ENCODE measurements at places on chromosomes 2 and 18.

DNA sequence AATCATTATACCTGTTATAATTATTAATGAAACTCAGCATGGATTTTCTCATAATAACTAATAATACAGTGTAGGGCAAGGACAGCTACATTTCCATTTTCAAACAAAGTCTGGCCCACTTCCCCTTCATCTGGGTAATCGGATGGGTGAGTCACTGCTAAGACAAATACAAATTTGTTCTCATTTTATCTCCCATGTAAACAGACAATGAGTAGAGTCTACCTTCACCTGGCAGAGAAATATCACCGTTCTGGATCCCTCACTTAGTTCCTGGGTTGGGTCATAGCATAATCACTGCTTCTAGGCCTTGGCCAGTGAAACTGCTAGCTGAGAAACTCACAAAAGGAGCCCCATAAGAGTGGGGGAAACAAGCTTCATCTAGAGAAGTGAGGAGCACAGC lies 9.2 kb downstream of the CNTNAP5 start:
- no peak for DNase-seq

DNA sequence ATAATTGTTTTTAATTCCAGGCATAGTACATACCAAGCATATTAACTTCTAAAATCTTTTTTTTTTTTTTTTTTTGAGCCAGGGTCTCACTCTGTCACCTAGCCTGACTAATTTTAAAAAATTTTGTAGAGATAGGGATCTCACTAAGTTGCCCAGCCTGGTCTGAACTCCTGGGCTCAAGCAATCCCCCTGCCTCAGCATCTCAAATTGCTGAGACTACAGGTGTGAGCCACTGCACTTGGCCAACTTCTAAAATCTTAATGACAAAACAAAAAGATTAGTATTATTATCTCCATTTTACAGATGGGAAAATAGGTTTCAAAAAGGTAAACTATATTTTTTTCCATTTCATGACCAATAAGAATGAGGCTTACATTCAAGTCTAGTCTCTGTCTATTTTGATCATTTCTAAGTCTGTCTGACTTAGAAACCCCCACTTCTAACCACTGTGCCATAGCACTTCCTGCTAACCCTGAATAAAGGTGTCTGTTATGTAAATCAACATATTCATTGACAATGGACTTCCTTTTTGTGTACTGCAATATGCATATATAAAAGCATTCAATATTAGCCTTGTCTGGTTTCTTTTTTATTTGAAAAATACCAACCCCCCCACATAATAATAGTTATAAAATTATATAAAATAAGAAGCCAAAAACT lies 28.7 kb upstream of the ZEB2 start:
- no peak for DNase-seq

DNA sequence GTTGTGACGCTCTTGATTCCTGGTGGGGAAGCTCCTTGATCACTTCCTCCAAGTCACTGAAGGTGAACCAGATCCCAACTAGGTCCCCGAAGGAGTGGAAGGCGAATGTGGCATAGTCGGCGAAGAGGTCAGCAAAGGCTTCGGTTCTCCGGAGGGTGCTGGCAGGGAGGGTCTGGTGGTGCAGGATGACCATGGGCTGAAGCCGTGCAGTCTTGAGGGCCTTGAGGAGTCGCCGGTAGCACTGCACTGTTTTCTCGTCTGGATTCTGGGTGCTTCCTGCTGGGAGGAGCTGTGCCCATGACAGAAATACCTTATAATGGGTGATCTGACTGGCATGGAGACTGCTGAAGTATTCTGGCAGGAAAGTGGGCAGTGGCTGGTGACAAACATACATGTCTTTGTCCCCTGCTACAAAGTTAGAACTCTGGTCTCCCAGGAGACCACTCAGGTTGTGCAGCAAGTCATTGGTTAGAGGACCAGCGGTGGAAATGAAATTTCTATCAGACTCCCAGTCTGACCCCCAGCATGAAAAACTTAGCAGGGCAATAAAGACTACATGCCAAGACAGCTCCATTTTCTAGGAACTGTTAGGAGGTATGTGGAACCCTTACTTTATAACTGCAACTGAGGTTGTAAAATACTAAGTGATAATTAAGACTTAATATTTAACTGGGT lies at the start of gene LCT:
Gene LCT (minus strand): TSS at position 589 of the 675 bp plus-strand sequence. CDS start 15 bp downstream, at position 574.
- DNase-seq, result no peak

DNA sequence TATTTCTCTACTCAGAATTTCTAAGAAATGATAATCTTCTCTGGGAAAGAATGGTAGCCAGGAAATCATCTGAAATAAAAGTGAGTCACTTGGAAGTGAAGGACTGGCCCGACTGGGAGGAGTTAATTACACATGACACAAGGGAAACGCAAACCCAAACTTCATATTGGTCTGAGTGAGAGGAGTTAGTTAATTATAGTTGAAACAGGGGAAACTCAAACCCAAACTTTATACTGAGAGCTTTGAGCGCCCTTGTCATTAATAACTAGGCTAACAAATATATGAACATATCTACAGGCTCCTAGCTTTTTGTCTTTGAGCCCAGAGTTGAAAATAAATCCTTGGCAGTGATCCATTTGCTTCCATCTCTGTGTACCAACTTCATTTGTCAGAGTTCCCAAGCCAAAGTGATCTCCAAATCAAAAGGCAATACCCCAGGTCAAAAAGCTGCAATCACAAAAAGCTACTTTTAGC lies 187.8 kb upstream of the COL3A1 start:
- DNase-seq, result no peak

DNA sequence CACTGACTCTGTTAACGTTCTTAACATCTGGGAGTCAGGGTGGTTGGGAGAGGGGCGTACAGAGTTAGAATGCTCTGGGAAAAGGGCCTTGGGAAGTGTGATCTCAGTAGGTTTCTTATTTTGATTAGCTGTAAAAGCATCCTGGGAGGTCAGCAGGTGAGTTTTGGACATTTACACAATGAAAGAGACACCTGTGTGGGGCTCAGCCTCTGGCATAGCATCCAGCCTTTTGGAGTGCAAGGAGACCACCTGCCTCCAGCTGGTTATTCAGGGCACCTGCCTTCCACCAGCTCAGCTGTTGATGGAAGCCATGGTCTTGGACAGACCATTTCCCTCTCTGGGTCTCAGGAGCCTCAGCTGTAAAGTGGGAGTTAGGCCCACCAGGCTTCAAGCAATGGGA lies 49.7 kb downstream of the ACAA2 start:
- DNase-seq, result no peak

Measured in stimulated activated CD8-positive, alpha-beta memory T cell treated with anti-CD3 and anti-CD28 coated beads, Interleukin-15, amount 100 ng/mL, for 4 hours (primary cell).